GM23338 (cell line): ENCODE measurements at places on chromosomes 3 and 15. TPM values are rescaled to one million over a fixed set of nuclear protein-coding genes. Genes with fewer than 3 reads are reported as not detected.

GRCh38 chr3:98954242-98954641, 52.7 kb upstream of the DCBLD2 start:
- DNase-seq: no peak
- no peaks in the 10 kb centered on the region for H3K27me3 ChIP-seq
- H3K4me1 ChIP-seq: no peaks in the 10 kb centered on the region

GRCh38 chr15:92884436-92885223, 15.5 kb upstream of the CHD2 start:
- no peaks in the 10 kb centered on the region for H3K27me3 ChIP-seq
- H3K4me3 ChIP-seq: peak overlapping the region; percentile 68
- no peak for DNase-seq
- peaks cover 31% of the 10 kb centered on the region for H3K4me1 ChIP-seq

DNA sequence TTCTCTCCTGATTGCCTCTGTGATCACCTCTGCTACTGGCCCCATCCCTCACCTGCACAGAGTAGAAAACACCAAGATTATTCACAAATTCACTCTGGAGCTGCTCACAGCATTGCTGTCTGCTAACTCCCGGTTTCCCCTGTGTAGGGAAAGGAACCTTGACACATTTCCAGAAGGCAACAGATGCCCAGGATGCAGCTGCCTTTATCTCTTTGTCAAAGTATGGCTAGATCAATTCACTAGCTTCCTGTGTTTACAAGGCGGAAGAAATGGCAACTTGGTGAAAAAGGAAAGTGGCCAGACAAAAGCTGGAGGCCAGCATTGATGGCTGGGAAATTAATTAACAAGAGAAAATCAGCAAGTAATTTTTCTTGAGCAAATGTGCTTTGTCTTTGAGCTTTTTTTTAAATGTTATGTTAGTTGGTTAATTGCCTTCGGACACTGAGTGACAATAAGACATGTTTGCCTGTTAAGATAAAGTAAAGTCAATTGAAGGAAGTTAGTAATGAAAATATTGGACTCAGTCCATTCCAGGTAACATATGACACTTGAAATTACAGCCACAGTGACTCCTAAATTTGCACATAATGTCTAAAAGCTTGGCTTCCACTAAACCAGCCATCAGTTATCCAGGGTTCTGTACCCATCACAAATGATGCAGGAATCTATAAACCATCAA, 394.6 kb upstream of the IL12A start:
- no peaks in the 10 kb centered on the region for H3K36me3 ChIP-seq
- no peaks in the 10 kb centered on the region for H3K27me3 ChIP-seq
- H3K4me3 ChIP-seq: no peak overlapping the region
- H3K27ac ChIP-seq: no peak overlapping the region

GRCh38 chr15:80977627-80978036, 12.0 kb downstream of the MESD start:
- H3K4me3 ChIP-seq: no peak overlapping the region
- H3K4me1 ChIP-seq: peaks cover 4% of the 10 kb centered on the region; the same call in 1 of the 2 replicates
- H3K27me3 ChIP-seq: no peaks in the 10 kb centered on the region
- DNase-seq: peak; percentile 90
- no peak overlapping the region for H3K27ac ChIP-seq
- H3K36me3 ChIP-seq: peaks cover 12% of the 10 kb centered on the region

DNA sequence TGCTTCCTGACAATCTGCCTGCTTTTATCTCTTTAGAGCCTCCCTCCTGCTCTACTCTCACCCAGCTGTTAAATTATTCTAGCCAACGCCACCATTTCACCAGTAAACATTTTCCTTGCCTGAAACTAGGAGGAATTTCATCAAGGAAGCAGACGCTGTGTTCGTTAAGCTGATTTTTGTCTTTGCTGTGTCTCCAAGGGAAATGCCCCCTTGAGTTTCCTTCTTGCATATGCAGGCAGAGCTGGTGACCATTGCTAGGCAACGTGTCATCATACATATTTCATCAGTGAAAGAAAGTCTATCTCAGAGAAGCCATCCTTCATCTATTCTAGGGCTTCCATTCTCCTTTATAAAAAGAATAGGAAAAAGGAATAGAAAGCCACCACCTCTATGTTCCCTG, 87.0 kb upstream of the ST8SIA2 start:
- H3K4me1 ChIP-seq: peaks cover 26% of the 10 kb centered on the region
- peak; percentile 87 for DNase-seq
- no peaks in the 10 kb centered on the region for H3K36me3 ChIP-seq
- H3K27ac ChIP-seq: no peak overlapping the region
- H3K4me3 ChIP-seq: no peak overlapping the region

- no peaks in the 10 kb centered on the region for H3K4me1 ChIP-seq
- no peak overlapping the region for H3K27ac ChIP-seq
Observed at GRCh38 chr15:48720646-48721045, 75.1 kb upstream of the FBN1 start.

The C3orf22 gene
- total RNA-seq: not detected in 2 replicates

The TMEM207 gene
- total RNA-seq: not detected in 2 replicates

The FMN1 gene
- total RNA-seq: 1.6 and 2.1 TPM in 2 replicates

The SLITRK3 gene
- 1.7 and 3.2 TPM in 2 replicates for total RNA-seq

The FGD5 gene
- 12.2 and 19.0 TPM in 2 replicates for total RNA-seq

The GOLGA6D gene
- total RNA-seq: 1.0 and 2.1 TPM in 2 replicates

The FES gene
- 14.4 and 18.6 TPM in 2 replicates for total RNA-seq
